ENCODE measurements at places on chromosomes 5 and 9.

GRCh38 chr5:125052584-125052983, 306.1 kb upstream of the ZNF608 start:
- DNase-seq: no peak

GRCh38 chr9:38686933-38687332, 33.0 kb downstream of the FAM240B start:
- DNase-seq: no peak

GRCh38 chr5:56350597-56351170, 117.6 kb upstream of the ANKRD55 start:
- no peak for DNase-seq

GRCh38 chr5:149656576-149657182, 73.4 kb upstream of the PPARGC1B start:
- DNase-seq: peak; percentile 40

- no peak for DNase-seq
Observed at GRCh38 chr5:168770036-168770498, 190.9 kb upstream of the PANK3 start.

- DNase-seq: no peak
Observed at GRCh38 chr9:85617141-85617670, 124.5 kb downstream of the AGTPBP1 start.

GRCh38 chr5:24353016-24353415, 291.8 kb downstream of the CDH10 start:
- no peak for DNase-seq

- no peak for DNase-seq
Observed at GRCh38 chr5:54221135-54221534, 89.2 kb downstream of the ARL15 start.

GRCh38 chr5:6900247-6901227, 187.3 kb downstream of the TENT4A start:
- no peak for DNase-seq
